ENCODE measurements at places on chromosomes 3 and 15.

GRCh38 chr3:65714134-65714533, 324.6 kb downstream of the MAGI1 start:
- no peak for DNase-seq

- DNase-seq, result no peak
Observed at GRCh38 chr3:119098619-119099222, 47.2 kb upstream of the TEX55 start.

DNA sequence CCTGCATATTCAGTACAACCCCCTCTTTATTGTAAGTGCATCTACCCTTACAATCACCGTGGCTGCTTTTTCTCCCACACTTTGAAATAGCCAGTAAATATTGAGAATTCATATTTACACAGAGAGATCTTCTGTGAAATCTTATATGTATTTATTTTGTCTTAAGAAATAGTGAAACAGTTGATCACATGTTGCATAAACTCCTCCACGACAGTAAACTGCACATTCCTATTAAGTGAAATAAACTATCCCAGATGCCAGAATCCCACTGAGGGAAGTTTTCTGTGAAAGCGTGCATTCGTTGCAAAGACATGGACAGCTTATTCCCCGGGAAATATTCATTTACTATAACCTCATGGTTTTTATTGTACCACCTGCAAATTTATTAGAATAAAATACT, 796.0 kb downstream of the ROBO2 start:
- DNase-seq, result no peak

- DNase-seq, result no peak
Observed at GRCh38 chr15:77584201-77584600, 48.5 kb downstream of the LINGO1 start.

DNA sequence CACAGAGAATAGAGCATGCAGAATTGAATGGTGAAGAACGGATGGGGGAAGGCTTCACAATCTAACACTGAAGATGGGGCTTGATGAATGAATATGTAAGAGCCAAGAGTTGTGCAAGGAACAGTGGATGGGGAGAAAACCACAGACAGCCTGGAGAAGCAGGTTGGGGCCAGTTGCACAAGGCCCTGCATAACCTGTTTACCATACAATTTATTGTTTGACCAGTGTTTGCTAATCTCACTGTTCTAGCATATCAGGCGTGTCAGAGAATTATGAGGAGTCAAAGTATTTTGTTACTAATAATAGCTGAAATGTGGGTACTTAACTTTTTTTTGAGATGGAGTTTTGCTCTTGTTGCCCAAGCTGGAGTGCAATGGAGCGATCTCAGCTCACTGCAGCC, 36.4 kb downstream of the LINS1 start:
- DNase-seq, result no peak

- no peak for DNase-seq
Observed at GRCh38 chr3:178472941-178473340, 63.3 kb upstream of the KCNMB2 start.

GRCh38 chr3:54653456-54654195, 274.2 kb downstream of the LRTM1 start:
- DNase-seq, result no peak

- DNase-seq, result no peak
Observed at GRCh38 chr3:48240000-48240963, 622 bp upstream of the ZNF589 start.

GRCh38 chr15:101250873-101251829, 697 bp downstream of the CHSY1 start:
- DNase-seq, result no peak

- no peak for DNase-seq
Observed at GRCh38 chr3:9008550-9009255, 45.4 kb upstream of the RAD18 start.

DNA sequence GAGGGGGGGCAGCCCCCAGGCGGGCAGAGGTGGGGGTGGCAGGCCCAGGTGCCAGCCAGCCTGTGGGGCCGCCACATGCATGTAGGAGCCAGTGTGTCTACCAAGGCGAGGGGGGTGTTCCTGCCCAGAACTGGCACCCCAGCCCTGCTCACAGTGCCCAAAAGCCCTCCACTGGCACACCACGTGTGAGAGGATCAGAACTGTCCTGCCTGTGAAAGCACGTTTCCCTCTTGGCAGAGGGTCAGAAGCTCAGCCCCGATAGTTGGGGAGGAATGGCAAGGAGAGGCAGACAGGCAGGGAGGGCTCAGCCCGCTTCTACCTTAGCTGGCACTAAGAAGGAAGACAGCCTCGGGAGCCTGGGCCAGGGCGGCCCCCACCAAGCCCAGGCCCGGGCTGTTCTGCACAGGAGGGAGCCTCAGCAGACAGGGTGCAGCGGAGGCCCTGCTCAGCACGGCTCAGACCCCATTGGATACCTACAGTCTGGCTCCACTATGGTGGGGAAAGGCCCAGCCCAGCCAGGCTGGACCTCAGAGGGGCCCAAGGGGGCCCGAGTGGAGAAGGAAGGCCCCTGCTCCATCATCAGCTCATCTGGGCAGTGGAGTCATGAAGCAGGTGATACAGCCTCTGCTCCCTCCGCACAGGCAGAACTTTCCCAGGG, 84.8 kb upstream of the LINGO1 start:
- DNase-seq, result no peak

DNA sequence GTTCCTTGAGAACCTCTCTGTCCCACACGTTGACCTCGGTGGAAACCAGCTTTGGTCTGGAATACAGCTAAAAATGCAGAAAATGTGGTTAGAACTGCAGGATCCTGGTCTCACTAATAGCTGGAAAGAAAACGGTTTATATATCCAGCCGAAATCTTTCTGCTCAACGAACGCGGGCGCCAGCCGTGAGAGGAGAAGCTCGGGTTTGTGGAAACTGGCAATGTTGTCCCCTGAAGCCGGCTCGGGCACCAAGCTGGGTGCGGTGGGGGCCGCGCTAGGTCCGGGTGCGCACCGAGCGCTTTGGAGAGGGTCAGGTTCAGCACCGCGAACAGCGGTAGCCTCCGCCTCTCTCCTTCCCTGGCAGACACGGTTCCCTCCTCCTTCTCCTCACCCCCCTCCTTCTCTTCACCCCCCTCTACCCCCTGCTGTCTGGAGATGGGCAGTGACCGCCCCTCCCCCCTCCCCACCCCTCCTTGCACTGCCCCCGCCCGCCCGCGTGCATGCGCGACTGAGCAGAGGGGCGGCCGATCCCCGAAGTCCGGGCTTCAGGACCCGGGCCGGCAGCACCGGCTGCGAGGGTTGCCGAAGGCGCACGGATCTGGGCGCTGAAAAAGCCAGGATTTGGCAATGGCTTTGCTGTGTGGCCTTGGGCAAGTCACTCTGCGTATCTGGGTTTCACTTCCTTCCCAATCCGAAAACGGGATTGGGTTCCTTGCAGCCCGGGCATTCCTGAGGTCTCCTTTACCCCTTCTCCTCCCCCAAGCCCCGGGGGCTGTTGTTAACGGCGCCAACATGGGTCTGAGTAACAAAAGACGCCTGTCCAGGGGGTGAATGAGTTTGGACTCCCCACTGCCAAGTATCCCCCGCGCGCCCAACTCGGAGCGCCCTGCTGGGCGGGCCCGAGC, at the start of gene SKOR1:
Gene SKOR1, plus strand, starts transcription at position 534 of the 905 bp plus-strand sequence. Its CDS starts 94 bp downstream, at position 628.
- no peak for DNase-seq

DNA sequence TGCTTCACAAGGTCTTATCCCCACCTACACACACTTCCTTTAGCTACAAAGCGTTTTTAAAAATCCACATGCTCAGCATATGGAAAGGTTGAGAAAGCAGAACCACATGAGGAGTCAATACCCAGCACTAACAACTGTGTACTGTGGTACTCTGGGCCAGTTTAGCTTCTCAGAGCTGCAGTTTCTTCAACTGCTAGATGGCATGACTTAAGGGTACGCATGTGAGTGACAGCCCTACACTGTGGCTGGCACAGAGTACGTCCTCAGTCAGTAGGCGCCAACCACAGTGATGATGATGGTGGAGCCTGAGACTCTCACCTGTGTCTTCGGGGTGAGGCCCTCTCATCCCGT, 17.4 kb downstream of the CCDC12 start:
- DNase-seq, result no peak

DNA sequence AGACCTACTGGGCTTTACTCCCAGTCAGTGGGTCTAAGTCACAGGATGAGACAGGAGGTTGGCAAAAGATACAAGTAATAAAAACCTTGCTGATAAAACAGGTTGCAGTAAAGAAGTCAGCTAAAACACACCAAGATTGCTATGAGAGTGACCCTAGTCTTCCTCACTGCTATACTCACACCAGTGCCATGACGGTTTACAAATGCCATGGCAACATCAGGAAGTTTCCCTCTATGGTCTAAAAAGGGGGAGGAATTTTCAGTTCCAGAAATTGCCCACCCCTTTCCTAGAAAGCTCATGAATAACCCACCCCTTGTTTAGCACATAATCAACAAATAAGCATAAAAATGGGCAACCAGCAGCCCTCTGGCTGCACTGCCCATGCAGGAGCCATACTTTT, 966.7 kb upstream of the ROBO1 start:
- DNase-seq, result no peak

DNA sequence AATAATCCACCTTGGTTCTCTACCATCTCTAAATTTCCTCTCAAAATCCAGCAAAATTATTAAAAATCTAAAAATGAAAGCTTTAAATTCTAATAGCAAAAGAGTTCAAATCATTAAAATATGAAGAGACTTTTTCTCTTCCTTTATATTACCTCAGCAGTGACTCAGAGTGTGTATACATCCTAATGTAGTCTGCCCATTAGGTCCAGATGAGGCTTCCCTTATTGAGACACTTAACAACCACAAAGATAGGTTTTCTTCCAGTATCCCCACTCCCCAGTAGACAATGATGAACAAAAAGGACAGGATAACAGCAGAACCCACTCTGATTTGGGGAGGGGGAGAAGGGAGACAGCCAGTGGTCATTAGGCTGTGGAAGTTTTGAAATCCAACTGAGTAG, 61.5 kb upstream of the DCBLD2 start:
- no peak for DNase-seq

All from cerebellar nuclear complex (tissue), 1 donor.